ENCODE measurements at places on chromosomes 1 and 21.

DNA sequence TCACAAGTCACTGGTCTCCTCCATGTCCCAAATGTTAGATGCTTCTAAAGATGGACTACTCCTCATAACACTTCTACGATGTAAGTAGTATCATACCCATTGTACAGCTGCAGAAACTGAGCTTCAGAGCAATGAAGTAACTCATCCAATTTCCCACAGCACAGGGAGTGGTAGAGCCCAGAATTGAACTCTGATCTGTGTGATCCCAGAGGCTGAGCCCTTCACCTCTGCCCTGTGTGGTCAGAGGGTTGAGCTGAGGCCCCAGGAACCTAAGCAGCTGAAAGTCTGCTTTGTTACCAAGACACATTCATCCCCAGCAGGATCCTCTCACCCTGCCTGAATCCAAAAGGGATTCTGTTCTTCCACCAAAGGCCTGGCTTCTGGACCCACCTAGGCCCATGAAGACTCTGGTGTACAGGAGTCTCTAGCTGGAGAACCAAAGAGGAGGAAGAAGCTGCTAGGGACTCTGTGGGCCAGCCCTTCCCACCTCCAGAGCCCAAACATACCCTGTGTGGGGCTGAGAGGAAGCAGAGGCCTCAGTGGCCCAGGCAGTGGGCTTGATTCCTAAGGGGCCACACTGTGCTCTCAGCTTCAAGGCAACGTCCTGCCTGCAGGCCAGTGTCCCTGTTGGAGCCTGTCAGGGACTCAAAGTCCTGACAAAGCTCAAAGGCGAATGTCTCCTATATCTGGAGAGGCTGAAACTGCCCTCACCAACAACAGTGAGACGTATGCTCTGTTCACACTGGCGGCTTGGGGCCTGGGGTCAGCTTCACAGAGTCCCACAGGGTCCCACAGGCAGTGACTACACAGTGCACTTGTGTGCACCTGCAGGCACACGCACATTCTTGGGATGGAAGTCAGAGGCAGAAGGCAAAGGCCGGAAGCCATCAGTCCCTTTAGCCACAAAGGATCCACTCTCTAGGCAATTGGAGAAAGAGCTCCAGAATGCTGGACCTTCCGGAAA, 40.4 kb upstream of the SLC30A1 start:
- DNase-seq, result no peak

- no peak for DNase-seq
Observed at GRCh38 chr1:91439016-91439415, 34.4 kb upstream of the HFM1 start.

- no peak for DNase-seq
Observed at GRCh38 chr1:158021721-158022120, 28.3 kb downstream of the KIRREL1 start.

DNA sequence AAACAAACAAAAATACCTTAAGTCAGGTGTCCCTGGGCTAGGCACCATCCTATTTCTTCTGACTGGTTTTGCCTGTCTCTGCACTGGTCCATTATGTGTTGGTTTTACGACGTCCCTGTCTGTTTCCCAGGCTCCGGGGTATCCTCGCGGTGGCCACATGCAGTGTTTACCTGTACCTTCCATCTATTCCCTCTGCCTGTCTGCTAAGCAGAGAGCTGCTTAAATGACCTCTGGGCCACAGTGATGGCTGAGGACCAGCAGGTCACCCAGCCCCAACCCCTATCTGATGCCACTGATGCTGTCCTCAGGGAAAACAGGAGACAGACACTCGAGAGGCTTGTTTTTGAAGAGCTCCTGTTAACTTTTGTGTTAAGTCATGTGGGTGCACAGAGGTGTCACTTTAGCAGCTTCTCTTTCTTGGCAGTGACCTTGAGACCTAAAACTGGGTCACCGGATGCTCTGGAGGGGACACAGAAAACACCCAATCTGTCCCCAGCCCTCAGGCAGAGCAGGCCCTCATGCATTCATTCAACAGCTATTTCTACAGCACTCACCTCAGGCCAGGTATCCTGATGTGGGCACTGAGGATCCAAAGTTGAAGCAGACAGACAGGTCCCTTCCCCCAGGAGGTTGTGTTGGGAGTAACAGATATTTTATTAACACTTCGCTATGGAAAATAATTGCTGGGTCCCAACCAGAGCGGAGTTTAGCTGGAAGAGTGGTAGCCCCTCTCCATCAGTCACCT, 4.4 kb upstream of the EFHD2 start:
- no peak for DNase-seq

Measured in endothelial cell (in vitro differentiated cells).